RCC 7860 (cell line): ENCODE measurements at places on chromosomes 5 and 9.

DNA sequence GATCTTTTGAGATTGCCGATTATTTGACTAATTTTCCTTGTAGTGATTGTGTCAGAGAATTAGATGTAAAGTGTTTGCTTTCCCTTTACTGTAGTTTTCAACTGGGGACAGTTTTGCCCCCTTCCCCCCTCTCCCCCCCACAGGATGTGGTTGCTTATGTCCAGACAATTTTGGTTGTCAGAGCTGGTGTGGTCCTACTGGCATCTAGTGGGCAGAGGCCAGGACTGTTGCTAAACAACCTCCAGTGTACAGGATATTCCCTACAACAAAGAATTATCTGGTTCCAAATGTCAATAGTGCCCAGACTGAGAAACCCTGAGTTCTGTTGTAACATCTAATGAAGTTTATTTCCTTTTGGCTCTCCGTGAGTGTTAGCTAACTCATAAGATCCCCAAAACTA lies 20.0 kb downstream of the TMEFF1 start:
- no peak for DNase-seq

DNA sequence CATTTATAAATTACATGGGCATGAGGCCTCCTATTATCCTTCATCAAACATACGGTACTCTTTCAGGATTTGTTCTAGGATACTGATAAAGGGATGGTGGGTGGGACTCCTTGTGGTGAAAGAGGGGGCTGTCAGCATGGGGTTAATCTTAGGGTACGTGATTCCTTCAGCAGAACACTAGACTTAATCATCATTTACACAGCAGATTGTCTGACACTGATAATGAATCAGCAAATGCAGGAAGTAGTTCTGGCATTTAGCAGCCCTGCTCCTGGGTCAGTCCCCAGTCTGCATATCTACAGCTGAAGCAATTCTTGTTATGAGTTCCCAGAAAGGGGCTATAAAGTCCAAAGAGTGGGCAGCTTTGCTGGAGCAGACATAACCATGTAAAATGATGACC lies 384.6 kb downstream of the SPOCK1 start:
- peak; percentile 73 for DNase-seq

- no peak for DNase-seq
These were observed 23.2 kb upstream of the SLC25A51 start for GRCh38 chr9:37927132-37927531.

- no peak for DNase-seq
These were observed 31.7 kb downstream of the ADRB2 start for GRCh38 chr5:148858106-148858505.

- DNase-seq, result peak; percentile 6
These were observed 42.9 kb downstream of the OLFM1 start for GRCh38 chr9:135130207-135130976.

DNA sequence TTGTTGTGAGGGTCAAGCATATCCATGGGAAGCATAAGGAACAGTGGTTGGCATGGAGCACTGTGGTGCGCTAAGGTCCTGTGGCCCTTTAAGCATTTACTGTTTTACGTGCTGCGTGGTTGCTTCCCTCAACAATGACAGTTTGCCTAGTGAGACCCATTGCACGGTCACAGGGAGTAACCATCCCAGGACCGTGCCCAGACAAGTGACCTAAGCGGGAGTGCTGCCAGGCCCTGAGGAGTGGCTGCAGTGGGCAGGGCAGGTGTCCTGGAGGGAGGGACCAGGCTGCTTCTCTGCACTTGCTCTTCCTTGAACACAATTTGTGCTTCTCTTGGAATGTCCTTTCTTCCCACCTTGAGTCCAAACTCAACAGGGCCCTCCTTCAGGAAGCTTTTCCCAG lies 64.6 kb downstream of the RGS3 start:
- DNase-seq, result no peak

- no peak for DNase-seq
These were observed 21.0 kb upstream of the WWC1 start for GRCh38 chr5:168270476-168270875.

DNA sequence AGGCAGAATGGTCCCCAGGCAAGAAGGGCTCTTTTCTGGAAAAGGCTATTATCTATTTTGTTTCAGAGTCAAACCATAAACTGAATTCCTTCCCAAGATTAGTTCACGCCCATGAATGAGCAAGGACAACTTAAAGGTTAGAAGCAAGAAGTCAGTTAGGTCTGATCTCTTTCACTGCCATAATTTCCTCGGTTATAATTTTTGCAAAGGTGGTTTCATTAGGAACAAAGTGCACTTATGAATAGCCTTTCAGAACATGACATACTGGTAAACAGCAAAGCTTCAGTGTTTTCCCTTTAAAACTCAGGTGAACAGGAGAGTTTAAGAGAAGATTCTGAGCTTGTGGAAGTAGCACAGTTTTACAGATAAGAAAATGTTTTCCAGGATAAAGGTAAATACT lies 177.9 kb downstream of the GDNF start:
- no peak for DNase-seq

GRCh38 chr5:134525683-134526482 lies 413 bp downstream of the JADE2 start:
- DNase-seq, result peak; percentile 56

DNA sequence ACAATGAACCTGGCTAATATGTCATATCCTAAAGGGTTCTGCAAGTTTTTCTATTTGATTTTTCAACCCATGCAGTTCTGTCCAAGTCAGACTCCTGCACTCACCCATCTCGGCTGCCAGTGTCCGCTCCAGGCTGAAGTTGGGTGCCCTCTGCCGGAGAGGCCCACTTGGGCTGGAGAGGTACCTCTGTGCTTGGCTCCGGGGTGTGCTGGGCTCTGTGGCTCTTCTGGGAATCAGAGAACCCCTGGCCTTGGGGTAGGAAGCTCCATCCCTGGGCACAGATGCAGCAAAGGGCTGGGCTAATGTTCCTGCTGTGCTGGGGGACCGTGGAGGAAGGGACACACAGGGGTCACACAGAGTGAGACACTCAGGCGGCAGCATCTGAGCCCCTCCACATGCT lies 26.2 kb downstream of the ORM2 start:
- no peak for DNase-seq

GRCh38 chr9:21836437-21837161 lies 34.2 kb downstream of the MTAP start:
- peak; percentile 99 for DNase-seq

DNA sequence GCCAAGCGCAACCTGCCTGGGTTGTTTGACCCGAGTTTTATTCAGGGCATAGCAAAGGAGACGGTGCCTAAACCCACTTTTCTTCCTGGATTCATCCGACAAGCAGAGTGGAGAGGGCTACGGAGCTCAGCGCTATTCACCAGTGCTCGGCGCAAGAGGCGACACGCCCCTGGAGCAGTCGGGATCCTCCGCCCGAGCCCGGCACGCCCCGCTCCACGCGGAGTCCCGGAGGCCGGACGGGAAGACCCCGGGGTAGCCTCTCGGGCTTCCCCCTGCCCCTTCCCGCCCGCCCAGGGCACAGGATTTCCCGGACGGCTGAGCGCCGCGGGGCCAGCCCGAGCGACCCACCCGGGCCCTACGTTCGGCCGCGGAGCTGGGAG lies 427 bp downstream of the SERINC5 start:
- DNase-seq, result no peak

DNA sequence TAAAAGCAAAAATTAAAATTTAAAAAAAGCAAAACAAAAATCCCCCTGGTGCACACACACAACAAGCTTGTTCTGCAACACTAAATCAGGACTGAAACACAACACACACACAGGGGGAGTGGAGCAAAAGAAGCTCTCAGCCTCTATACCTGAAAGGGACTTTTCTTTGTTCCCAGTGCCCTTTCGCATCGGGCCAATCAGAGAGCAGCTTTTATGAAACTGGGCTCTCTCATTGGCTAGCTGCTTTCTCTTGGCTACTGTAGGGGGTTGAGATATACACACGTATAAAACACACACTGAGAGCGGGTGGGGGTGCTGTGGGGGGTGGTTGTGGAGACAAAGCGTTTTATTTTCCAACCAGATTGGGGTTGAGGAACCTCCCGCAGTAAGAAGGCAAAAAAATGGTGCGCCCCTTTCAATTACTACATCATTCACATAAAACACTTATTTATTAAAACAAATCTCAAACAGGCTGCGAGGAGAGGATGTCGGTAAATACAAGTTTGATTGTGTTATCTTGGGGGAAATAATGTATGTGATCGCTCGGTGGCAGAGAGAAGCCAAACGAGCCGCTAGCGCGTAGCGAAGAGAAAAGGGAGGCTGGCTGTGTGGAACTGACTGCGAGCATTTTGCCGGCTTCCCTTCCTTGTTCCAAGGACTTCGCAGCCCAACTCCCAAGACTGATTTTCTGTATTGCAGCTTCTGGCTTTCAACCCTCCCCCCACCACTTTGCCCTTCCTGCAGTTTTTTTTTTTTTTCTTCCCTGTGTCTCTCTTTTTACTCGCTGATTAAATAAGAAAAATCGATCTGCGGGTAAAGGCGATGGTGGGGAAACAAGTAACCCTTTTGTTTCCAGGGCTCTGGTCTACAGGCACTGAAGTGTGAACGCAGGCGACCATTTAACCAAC lies 2.5 kb upstream of the ZNF608 start:
- DNase-seq, result peak; percentile 95

DNA sequence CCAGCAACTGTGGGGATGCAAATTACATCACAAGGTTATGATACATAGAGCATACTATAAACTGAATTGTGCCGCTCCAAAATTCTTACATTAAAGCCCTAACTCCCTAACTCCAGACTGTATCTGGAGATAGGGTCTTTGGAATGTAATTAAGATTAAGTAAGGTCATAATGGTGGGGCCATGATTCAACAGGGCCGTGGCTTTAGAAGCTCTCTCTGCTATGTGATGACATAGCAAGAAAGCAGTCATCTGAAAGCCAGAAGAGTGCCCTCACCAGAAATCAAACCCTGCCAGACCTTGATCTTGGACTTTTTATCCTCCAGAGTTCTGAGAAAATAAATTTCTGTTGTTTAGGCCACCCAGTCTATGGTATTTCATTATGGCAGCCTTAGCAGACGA lies 123.9 kb downstream of the FBXL17 start:
- no peak for DNase-seq

- no peak for DNase-seq
These were observed 26.5 kb downstream of the CEP72 start for GRCh38 chr5:638501-639252.
